ENCODE measurements at places on chromosomes 11 and 22. TPM values are rescaled to one million over a fixed set of nuclear protein-coding genes. Genes with fewer than 3 reads are reported as not detected.

Gene TTLL1
- 17.4 TPM for polyA plus RNA-seq

Gene C11orf87
- polyA plus RNA-seq: 0.29 TPM

Gene TUBA8
- polyA plus RNA-seq: 2.7 TPM

Gene TYR
- not detected for polyA plus RNA-seq

Gene LPXN
- 8.9 TPM for polyA plus RNA-seq

Gene NXPE4
- 0.08 TPM for polyA plus RNA-seq

Gene OOSP4A
- polyA plus RNA-seq: not detected

Gene MUC6
- 33.0 TPM for polyA plus RNA-seq

Gene GVQW3
- polyA plus RNA-seq: 18.7 TPM

Gene TRIOBP
- polyA plus RNA-seq: 63.9 TPM

Data from left renal cortex interstitium (tissue), 4 donors.